ENCODE measurements at places on chromosomes 2 and 18. TPM values are rescaled to one million over a fixed set of nuclear protein-coding genes. Genes with fewer than 3 reads are reported as not detected.

The FAM237A gene
- not detected for total RNA-seq

The DOK6 gene
- 0.28 TPM for total RNA-seq

The ZNF521 gene
- 78.2 TPM for total RNA-seq

The CYRIA gene
- total RNA-seq: 27.4 TPM

The ABCB11 gene
- 0.18 TPM for total RNA-seq

The CCDC74A gene
- 2.1 TPM for total RNA-seq

The CRYGD gene
- total RNA-seq: not detected

The TMEM247 gene
- total RNA-seq: not detected

The INO80B gene
- total RNA-seq: 8.5 TPM

The AFF3 gene
- not detected for total RNA-seq

The POTEC gene
- total RNA-seq: not detected

The ATAD2B gene
- total RNA-seq: 16.9 TPM

The LHCGR gene
- not detected for total RNA-seq

The CYP26B1 gene
- 1.3 TPM for total RNA-seq

The POTEI gene
- total RNA-seq: 0.09 TPM

The BUB1 gene
- total RNA-seq: 12.2 TPM

The C2orf76 gene
- total RNA-seq: 9.3 TPM

The RUFY4 gene
- not detected for total RNA-seq

The ASIC4 gene
- not detected for total RNA-seq

The SMAD7 gene
- total RNA-seq: 42.6 TPM

The LGALSL gene
- total RNA-seq: 3.1 TPM

The SERPINB10 gene
- 0.09 TPM for total RNA-seq

The MSTN gene
- total RNA-seq: not detected

The DSC1 gene
- not detected for total RNA-seq

The MYO7B gene
- 0.47 TPM for total RNA-seq

The FAM110C gene
- total RNA-seq: not detected

The MTCL1 gene
- 20.5 TPM for total RNA-seq

The DLX1 gene
- under 0.01 TPM for total RNA-seq

The GAD1 gene
- 0.18 TPM for total RNA-seq

The REG1B gene
- not detected for total RNA-seq

The IHH gene
- total RNA-seq: 0.09 TPM

The SKOR2 gene
- not detected for total RNA-seq

The GPD2 gene
- 43.0 TPM for total RNA-seq

The FOXD4L1 gene
- total RNA-seq: not detected

The MITD1 gene
- total RNA-seq: 31.6 TPM

The ONECUT2 gene
- total RNA-seq: under 0.01 TPM

The RNF125 gene
- total RNA-seq: 0.09 TPM

The LAMA3 gene
- 3.1 TPM for total RNA-seq

The HRH4 gene
- not detected for total RNA-seq

The SLC8A1 gene
- 4.6 TPM for total RNA-seq

The COL4A3 gene
- total RNA-seq: 0.19 TPM

The CSRNP3 gene
- not detected for total RNA-seq

The TEX44 gene
- total RNA-seq: not detected

The ADRA2B gene
- total RNA-seq: not detected

The ZNF385B gene
- total RNA-seq: not detected

The IL1F10 gene
- not detected for total RNA-seq

The DGUOK gene
- total RNA-seq: 30.1 TPM

All from endothelial cell of coronary artery (primary cell).